ENCODE measurements at places on chromosomes 16 and 17. TPM values are rescaled to one million over a fixed set of nuclear protein-coding genes. Genes with fewer than 3 reads are reported as not detected.

DNA sequence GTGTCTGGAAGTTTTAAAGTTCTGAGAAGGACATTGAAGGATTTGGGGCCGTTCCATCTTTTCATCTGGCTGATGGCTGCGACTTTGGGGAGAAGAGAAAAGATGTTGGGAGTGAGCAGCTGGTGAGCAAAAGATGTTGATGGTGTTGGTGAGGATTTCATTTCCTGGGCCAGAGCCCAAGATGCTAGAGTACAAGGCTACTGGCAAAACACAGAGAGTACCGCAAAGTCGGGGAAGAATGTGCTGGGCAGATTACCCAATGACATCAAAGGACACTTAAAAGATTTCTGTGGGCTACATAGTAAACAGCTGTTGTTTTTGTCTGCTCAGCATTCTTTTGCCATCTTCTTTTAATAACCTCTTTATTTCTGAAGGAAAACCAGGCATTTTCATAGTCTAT lies 49.4 kb upstream of the GAS7 start:
- H3K27me3 ChIP-seq: peaks cover 10% of the 10 kb centered on the region
- peaks cover 4% of the 10 kb centered on the region for H3K4me1 ChIP-seq
- DNase-seq: no peak
- no peaks in the 10 kb centered on the region for H3K36me3 ChIP-seq
- H3K27ac ChIP-seq: no peak overlapping the region

The HOXB4 gene
- 0.91 TPM for total RNA-seq

- no peaks in the 10 kb centered on the region for H3K27me3 ChIP-seq
- H3K27ac ChIP-seq: peak overlapping the region; percentile 81
- no peaks in the 10 kb centered on the region for H3K36me3 ChIP-seq
- DNase-seq: no peak
- H3K4me1 ChIP-seq: peaks cover 63% of the 10 kb centered on the region
Measured at GRCh38 chr17:68352041-68352440, 60.7 kb downstream of the ARSG start.

DNA sequence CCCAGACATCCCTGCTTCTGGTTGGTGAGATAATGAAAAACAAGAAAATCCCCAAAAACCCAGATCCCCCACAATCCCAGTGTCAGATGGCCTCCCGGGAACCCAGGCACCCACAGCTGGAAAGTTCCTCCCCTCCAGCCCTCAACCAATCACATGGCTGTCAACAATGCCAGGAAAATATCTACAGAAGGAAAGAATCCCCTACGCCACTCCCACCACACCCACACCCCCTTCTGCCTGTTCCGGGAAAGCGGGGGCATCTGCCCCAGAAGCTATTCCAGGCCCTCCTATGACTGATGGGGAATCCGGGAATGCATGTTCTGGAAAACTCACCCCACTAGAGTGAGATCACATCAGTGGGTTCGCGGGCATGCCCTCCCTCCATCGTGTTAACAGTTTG lies 1.8 kb downstream of the TMEM95 start:
- H3K27me3 ChIP-seq: peaks cover 4% of the 10 kb centered on the region
- peaks cover 21% of the 10 kb centered on the region for H3K4me1 ChIP-seq
- no peak for DNase-seq
- H3K4me3 ChIP-seq: no peak overlapping the region

GRCh38 chr16:20763461-20764232 lies at the start of gene ACSM3:
TSS of gene ACSM3 (plus strand) at chr16:20764014. CDS start at chr16:20770035, 6,021 bp downstream.
- peaks cover 17% of the 10 kb centered on the region for H3K4me1 ChIP-seq
- H3K27ac ChIP-seq: peak within 1 kb of the TSS; percentile 90
- DNase-seq: peak; percentile 50
- peak within 1 kb of the TSS; percentile 99 for H3K4me3 ChIP-seq
- no peaks in the 10 kb centered on the region for H3K36me3 ChIP-seq

DNA sequence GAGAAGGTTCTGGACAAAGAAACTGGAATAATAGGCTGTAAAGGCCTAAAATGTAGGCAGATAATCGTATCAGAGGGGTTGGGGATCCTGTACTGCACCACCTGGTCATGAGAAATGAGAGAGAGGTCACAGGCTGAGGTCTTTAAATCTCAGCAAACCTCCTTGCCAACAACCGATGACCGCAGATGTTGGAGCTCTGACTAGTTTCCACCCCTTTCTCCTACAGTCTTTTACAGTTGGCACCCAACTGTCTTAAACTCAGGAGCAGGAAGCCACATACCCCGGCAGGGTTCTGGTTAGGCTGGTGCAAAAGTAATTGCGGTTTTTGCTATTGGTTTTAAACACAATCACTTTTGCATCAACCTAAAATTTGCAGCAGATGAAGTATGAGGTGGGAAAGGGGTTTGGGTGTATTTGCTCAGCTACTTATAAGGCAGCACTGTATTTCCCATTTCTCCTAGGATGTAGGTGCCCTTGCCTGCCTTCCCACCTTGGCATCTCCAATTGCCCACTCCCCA lies 261.8 kb upstream of the MYOCD start:
- no peak for DNase-seq
- no peaks in the 10 kb centered on the region for H3K27me3 ChIP-seq
- H3K4me1 ChIP-seq: no peaks in the 10 kb centered on the region
- no peaks in the 10 kb centered on the region for H3K36me3 ChIP-seq
- no peak overlapping the region for H3K4me3 ChIP-seq

- H3K36me3 ChIP-seq: peaks cover 2% of the 10 kb centered on the region
- H3K4me1 ChIP-seq: peaks cover 4% of the 10 kb centered on the region
- no peak for DNase-seq
- H3K27ac ChIP-seq: no peak overlapping the region
- H3K4me3 ChIP-seq: no peak overlapping the region
Measured at GRCh38 chr17:65131946-65132345, 5.2 kb upstream of the RGS9 start.

Measured in T-helper 17 cell (primary cell).